ENCODE measurements at places on chromosomes 4 and X.
A peak's percentile ranks its signal among the peaks of the same experiment; 100 is the strongest.

DNA sequence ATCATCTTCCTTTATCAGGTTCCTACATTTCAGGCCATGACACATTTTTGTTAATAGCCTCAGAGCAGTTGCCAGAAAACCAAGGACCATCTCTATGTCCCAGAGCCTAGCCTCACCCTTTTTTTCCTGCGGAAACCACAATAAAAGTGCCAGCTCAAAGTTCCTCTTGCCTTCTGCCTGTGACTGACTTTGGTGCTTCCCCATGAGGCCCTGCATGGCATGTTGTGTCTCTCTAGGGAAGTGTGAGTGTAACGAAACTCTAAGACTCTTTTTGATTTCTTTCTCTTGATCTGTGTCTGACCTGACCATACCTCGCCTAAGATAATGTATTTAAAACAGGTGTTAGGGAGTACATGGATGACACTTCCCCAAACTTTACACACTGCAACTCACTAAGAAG lies 642.3 kb upstream of the BOD1L1 start:
- DNase-seq = no peak

DNA sequence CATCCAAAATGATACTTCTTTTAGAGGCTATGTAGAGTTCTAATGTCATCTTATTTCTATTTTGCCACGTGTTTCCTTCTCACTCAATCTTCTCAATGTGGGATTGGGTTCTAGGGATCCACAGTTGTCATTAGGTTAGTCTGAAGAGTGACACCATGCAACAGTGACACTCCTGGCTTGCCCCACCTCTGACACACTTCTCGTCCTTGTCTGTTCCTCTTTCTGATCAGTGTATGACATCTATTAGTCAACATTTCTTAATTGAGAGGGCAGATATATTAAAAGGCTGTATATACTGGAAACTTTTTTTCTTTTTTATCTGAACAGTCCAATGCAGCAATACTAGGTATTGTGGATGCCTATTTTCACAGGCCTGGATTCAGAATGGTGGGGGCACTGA lies 67.6 kb upstream of the GYPA start:
- DNase-seq = no peak

GRCh38 chr4:119523399-119523798 lies 105.2 kb downstream of the PDE5A start:
- DNase-seq = no peak

GRCh38 chr4:105490523-105490922 lies 16.7 kb upstream of the PPA2 start:
- DNase-seq = no peak

DNA sequence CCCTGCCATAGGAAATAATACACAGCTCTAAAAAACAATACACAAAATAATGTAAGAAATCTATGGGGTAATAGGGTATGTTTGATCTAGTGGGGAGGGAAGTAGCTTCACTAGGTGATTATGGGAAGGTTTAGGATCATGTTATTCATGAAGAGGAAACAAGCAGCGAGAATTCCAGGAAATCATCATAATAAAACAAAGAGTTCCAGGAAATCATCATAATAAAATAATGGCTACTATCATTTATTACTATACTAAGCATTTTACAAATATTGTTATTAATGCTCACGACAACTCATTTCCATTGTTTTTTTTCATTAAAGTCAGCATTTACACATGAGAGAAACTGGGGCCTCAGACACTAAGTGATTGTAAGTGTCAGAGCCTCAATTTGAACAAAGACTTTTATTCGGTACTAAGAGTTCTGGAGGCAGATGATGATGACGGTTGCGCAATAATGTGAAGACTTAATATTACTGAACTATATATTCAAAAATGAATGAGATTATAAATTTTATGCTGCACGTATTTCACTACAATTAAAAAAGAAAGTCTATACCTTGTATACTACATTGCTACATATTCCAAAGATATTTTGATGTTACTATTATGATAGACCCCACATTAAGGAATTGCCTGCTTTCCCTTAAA lies 12.2 kb upstream of the CXCL8 start:
- no peak for DNase-seq

GRCh38 chr4:152696764-152697261 lies 17.0 kb upstream of the TMEM154 start:
- DNase-seq = no peak

DNA sequence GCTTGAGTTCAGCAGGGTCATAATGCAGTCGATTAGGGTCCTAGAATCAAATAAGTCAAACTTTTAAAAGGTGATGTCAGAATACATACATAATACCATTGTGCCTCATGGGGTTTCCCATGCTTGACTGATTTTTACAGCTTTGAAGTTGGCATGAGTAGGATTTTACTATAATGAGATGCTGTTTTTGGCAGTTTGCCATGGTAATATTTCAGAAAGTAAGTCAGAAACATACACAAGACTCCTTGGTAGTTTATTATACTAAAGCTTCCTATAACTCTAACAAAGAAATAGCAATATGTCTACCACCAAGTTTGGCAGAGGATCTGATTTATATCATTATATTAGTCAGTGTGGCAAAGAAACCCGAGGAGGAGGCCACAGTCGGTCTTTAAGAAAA lies 45.2 kb downstream of the PHKA2 start:
- DNase-seq = peak; percentile 10

- DNase-seq = no peak
Observed at GRCh38 chr4:80261989-80262600, 4.4 kb upstream of the FGF5 start.

DNA sequence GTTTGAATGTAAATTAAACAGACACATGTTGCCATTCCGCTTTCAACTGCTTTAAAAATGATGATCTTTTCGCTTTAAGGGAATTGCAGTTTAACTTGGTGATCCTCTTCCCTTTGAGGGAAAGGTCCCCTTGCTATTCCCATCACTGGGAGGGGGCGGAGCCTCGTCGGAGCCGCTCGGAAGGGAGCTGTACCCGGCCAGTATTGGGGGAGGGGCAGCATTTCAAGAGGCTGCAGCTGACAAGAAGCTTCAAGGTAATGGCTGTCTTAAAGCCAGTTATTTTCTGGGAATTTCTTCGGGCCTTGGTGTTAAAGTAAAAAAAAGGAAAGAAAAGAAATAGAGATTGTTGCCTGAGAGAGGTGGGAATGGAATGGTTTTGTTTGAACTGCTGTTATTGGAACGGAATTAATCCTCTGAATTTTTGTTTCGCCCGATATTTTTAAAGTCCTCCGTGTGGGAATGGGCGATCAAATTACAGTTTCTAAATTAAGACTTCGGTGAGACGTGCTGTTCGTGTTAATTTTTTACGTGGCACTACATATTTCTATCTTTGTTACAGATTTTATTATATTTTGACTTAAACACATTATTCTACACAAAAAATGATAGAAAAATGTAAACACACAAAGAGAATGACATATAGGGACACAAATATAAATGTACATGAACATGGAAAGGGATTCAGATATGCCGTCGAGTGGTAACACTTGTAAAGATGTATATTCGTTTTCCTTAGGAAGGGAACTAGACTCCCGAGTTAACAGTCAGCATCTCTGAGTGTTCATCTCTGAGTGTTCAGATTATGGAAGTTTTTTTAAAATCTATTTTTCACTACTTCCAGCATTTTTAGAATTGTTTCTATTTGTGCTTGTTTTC lies 9.2 kb downstream of the PWWP3B start:
- DNase-seq = peak; percentile 36

DNA sequence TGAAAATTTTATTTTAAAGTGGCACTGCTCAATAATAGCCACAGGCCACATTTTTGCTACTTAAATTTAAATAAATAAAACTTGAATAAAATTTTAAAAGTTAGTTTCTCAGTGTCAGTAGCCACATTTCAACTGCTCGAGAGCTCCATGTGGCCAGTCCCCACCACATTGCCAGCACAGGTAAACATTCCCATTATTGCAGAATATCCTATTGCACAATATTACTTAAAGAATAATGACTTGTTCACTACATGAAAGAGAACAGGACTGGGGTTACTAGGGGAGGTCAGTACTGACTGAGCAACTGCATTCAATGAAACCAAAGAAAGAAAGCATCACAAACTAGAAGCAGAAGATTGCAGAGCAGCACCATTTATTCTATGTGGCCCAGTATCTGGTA lies 2201.6 kb upstream of the TENM3 start:
- DNase-seq = no peak

- DNase-seq = no peak
Observed at GRCh38 chr4:97353876-97354275, 789.4 kb downstream of the STPG2 start.

DNA sequence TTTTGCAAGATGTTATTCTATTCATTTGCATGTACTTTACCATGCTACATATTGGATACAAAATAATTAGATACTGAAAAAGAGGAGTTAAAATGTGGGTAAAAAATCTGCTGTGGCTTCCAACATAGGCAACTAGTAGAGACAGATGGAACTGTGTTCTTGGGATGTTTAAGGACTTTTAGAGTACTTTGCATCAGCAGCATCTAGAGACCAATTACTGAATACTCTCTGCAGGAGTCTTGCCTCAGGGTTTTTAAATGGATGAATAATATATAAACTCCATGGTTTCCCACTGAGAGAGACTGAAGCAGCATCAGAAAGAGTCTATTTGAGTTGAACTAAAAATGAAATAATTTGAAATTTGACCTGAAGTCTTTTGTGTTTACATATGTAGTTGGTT lies 676.7 kb downstream of the GALNTL6 start:
- DNase-seq = no peak

GRCh38 chrX:47264483-47265173 lies 31.8 kb downstream of the USP11 start:
- peak; percentile 49 for DNase-seq

DNA sequence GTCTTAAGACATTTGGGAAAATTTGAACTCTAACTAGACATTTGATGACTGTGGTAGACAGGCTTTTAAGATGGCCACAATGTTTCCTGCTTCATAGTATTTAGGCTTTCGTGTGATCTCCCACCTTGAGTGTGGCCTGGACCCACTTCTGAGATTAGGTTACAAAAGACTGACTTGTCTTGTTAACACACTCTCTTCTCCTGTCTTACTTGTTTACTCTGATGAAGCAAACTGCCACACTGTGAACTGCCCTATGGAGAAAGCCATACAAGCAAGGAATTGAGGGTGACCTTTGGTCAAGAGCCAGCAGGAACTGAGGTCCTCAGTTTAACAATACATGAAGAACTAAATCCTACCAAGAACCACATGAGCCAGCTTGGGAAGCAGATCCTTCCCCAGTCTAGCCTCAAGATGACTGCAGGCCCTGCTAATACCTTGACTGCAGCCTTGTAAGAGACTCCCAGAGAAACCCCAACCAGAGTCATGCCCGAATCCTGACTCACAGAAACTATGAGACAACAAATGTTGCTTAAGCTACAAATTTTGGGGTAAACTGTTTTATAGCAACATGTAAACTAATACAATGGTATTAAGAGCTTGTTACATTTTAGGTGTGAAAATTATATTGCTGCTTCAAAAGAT lies 20.3 kb downstream of the UBA6 start:
- DNase-seq = peak; percentile 31

GRCh38 chr4:106698621-106699195 lies 330.1 kb upstream of the GIMD1 start:
- no peak for DNase-seq

DNA sequence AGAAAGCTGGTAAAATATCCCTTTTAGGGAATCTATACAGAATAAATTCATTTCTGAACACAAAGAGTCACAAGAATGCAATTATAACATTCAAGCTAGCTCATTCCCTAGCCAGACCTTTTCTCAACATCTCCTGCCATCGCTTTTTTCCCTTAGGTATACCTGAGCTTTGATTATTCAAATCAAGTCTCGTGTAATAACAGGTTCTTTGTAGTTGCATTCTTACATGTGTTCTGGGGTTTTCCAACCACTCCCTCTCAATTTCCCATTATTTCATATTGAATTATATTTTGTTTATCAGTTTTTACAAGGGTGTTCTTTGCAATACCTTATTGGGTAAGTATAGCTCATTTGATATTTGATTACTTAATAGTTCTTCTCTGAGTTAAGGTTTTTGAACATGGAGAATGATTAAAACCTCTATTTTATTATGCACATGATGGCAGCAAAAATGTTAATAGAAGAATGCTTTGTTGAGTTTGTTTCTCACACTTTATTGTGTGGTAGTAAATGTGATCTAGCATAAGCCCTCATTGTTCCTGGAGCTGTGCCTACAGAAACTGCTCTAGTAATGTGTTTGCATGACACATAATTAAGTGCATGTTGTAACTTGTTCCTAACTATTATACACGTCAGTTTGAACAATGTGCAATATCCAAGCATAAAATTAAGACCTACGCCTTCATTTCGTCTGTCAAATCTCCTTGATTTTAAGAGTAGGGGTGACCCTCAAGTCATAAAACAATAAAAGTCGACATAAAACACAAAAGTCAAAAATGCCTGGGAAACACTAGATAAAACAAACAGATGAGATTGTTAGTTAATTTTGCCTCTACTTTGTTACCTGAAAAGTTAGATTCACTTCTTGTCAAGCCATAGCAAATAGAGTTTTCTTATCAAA lies 124.0 kb upstream of the POF1B start:
- DNase-seq = no peak

- DNase-seq = no peak
Observed at GRCh38 chr4:183409934-183410333, 34.5 kb upstream of the CDKN2AIP start.

GRCh38 chr4:132502096-132502552 lies 647.0 kb upstream of the PCDH10 start:
- DNase-seq = no peak

GRCh38 chr4:181507180-181507835 lies 735.9 kb upstream of the TENM3 start:
- DNase-seq = peak; percentile 19

GRCh38 chr4:120685756-120686278 lies 236.7 kb downstream of the PRDM5 start:
- no peak for DNase-seq

DNA sequence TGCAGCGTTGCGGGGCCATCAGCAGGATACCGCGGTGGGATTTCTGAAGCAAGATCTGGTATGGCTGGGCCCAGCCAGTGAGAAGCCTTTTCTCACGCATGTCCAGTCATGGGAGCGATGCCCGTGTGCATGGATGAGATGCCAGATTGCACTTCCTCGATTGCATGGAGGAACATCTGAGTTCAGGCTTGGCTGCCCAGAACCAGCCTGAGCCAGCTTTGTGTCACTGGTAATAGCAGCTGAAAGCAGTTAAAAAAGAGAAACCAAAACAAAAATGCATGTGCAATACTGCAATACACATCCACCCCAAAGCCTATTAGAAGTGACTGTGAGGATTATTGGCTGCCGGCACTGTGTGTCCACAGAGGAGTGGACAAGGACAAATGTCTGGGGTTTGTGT lies 59.3 kb downstream of the PSAPL1 start:
- DNase-seq = no peak

DNA sequence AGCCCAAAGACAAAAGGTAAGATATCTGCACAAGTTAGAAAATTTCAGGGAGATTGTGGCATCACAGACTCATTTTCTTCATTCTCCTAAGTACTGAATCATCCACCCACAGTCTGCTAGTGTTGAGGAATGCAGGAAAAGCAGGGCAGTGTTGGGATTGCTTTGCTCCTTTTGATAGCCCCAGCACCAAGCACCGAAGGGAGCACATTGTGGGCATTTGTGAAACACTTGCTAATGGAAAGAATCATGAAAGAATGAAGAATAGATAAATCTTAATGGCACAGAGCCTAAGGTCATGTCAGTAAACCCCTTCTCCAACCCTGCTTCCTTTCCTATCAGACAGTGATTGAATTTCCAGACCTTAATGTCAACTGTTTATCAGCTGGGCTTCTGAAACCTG lies 103.1 kb upstream of the GPRIN3 start:
- peak; percentile 31 for DNase-seq

GRCh38 chrX:34770511-34770910 lies 113.4 kb upstream of the TMEM47 start:
- no peak for DNase-seq

GRCh38 chr4:186144198-186144945 lies 39.9 kb downstream of the FAM149A start:
- DNase-seq = peak; percentile 59

- no peak for DNase-seq
Observed at GRCh38 chrX:82237328-82237727, 1035.4 kb downstream of the SH3BGRL start.
